ENCODE measurements at places on chromosomes 7 and 10. TPM values are rescaled to one million over a fixed set of nuclear protein-coding genes. Genes with fewer than 3 reads are reported as not detected.

The GJD4 gene
- not detected for total RNA-seq

The MMP21 gene
- not detected for total RNA-seq

The UPK3B gene
- 2.2 TPM for total RNA-seq

The ZWINT gene
- 1.8 TPM for total RNA-seq

The ADAMTS14 gene
- 0.10 TPM for total RNA-seq

The CPSF4 gene
- 19.8 TPM for total RNA-seq

DNA sequence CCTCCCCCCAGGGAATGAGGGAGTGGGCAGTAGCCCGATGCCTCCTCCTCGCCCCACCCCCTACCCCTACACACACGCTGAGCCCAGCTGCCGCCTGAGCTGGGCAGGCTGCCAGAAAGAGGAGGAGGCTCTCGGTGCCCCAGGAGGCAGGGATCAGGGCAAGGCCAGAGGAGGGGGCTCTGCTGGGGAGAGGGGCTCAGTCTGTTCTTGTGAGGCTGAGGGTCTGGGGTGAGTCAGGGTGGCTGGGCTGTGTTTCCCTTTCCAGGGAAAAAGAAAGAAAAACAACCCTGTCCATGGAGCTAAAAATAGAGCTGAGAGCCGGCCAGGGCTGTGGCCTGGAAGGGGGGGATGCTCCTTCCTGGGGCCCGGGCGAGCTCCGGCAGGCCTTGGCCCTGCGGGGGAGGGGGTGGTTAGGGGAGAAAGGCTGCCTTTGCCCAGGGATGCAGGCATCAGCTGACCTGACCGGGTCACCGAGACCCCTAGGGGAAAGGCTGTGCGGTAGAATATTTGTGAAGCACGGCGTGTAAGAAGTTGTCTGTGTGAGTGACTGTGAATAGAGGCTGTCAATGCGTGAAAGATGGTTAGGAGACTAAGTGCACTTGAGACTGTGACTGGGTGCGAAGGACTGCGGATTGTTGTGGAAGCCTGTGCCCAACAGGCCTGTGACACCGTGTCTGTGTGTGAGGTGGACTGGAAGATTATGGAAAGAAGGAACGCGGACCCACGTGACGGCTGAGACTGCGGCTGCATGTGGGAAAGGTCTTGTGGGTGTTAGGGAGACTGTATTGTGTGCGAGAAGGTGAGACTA is 1.2 kb upstream of the LZTS2 start:
- DNase-seq: peak; percentile 90

DNA sequence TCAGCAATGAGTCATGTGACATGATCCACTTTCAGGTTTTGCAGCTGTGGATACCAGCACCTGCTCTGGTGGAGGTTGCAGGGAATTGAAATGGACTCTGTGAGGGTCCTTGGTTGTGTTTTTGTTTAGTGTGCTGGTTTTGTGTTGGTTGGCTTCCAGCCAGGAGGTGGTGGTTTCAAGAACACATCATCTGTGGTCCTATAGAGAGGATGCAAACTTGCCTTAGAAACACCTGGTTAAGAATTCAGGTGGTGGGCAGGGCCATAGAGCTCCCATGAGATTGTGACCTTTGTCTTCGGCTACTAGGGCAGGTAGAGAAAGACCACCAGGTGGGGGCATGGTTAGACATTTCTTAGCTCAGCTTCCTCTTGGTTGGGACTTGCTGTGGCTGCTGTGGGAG is 59.2 kb upstream of the CYP2C9 start:
- DNase-seq: no peak

- DNase-seq: no peak
Observed at GRCh38 chr10:133104963-133105640, 17.4 kb downstream of the ADGRA1 start.

GRCh38 chr7:43450894-43451293 is 132.0 kb upstream of the STK17A start:
- DNase-seq: no peak

GRCh38 chr10:48609899-48610584 is 5.2 kb upstream of the ARHGAP22 start:
- DNase-seq: no peak

GRCh38 chr7:6256109-6256483 is 16.3 kb downstream of the CYTH3 start:
- DNase-seq: no peak

DNA sequence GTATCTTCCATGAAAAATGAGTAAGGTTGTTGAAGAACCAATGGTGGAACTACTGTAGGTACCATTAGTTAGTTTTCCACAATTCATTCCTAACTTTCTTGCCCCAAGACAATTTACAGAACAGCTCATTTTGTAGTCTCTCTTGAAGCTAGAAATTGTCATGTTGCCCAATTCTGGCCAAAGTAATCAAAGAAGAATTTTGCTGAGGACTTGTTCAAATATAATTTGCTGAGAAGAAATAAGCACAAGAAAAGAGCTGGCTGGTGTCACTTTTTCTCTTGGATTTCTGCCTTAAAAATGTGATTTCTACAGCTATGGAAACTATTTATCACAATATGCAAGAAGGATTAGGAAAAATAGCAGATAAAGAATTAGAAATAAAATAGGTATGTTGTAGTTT is 199.2 kb upstream of the SEMA3A start:
- DNase-seq: no peak

DNA sequence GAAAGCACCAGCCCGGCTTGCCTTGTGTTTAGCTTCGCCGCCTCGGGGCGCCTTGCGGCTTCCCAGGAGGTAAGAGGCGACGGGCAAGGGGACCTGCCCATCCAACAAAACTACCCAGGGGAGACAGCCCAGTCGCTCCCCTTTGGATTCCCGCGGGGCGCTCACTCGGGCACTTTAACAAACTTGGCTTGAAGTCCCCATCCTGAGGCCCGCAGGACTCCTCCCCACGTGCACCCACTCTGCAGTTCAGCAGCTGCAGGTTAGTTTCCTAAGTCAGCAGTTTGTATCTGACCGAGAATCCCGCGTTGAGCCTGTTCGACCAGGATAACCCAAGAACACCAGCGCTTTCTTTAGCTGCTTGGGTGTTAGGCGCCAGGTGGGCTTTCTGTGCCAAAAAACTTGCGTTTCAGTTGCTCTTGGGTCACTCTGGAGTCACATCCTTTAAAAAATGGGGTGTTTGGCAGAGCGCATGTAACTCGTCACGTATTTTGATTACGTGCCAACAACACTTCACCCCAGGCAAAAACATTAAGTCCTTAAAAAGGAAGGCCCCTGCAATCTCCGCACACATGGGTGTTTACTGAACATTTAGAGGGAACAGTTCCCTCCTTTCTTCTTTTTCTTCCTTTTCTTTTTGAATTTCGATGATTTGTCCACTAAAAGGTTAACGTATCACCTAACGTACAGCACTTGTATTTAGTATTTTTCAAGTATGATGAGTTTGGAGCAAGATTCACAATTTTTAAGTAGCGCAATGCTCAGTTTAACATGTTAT is 876 bp downstream of the DNAH11 start:
- no peak for DNase-seq

DNA sequence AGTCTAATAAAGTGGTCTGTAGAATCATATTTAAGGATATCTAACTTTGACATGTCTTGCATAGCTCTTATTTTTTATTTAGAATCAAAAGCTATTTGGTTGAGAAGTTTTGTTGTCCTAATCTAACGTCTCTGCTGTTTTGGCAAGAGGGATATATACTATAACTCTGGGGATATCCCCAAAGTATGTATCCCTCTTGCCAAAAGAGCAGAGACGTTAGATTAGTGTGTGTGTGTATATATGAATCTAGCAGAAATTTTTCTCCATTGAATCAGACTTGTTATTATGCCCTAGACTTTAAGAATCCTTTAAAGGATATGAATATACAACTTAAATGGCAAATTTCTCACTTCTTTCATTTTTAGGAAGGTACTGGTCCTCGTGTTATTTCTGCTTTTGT is 9.6 kb downstream of the SMC3 start:
- DNase-seq: no peak

- no peak for DNase-seq
Observed at GRCh38 chr7:34162027-34162565, 256.8 kb downstream of the BMPER start.

DNA sequence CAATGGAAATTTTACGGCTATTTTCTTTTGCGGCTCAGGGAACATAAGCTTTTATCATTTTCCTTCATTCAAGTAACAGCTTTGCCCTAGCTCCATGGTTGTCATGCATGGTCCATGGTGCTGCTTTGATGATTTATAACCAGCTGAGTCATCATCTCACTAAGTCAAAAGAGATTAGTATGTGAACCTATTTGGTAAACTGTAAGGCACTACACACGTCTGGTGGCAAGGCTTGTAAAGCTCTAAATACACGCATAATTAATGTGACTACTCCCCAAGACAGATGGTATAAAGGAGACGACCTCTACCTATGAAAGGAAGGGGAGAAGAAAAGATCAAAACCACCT is 340.2 kb downstream of the KCNMA1 start:
- DNase-seq: no peak

- DNase-seq: no peak
Observed at GRCh38 chr7:85882335-85882734, 695.5 kb upstream of the SEMA3D start.
